IMR-90 (cell line): ENCODE measurements at places on chromosomes 5 and 9. TPM values are rescaled to one million over a fixed set of nuclear protein-coding genes. Genes with fewer than 3 reads are reported as not detected.

- no peak for DNase-seq
These were observed 73.7 kb downstream of the ASTN2 start for GRCh38 chr9:117341151-117341550.

GRCh38 chr5:118994595-118994994 lies 6.2 kb upstream of the DTWD2 start:
- no peak for DNase-seq

- no peak for DNase-seq
These were observed 11.3 kb upstream of the LHX2 start for GRCh38 chr9:124000161-124000783.

GRCh38 chr5:1975898-1976765 lies 93.4 kb upstream of the IRX4 start:
- DNase-seq, result no peak

DNA sequence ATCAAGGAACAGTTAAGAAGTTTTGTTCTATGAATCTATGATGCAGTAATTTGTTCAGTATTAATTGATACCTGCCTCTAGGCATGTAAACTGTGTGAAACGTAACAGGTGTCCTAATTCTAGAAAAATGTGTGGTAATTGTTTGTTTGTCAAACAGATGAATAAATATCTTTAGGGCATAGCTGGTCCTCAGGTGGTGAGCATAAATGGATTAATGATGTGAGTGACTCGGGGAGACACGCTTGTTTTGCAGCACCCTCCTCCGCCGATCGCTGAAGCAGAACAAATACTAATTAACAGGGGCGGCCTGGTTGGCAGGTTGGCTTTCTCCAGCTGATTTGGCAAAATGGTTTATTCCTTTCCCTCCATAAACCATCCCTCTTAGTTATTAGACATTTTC lies 88.8 kb downstream of the TLE4 start:
- no peak for DNase-seq

Gene LCN15
- not detected in 2 replicates for polyA plus RNA-seq

- no peak for DNase-seq
These were observed 80.8 kb downstream of the NTRK2 start for GRCh38 chr9:84750152-84750865.

Gene DMGDH
- polyA plus RNA-seq, result 0.14 TPM in 1 of 2 replicates, not detected in the other

- no peak for DNase-seq
These were observed 820.8 kb downstream of the MAT2B start for GRCh38 chr5:164326219-164326618.
